Ovary (tissue), 10 donors: ENCODE measurements at places on chromosomes 3 and 15. TPM values are rescaled to one million over a fixed set of nuclear protein-coding genes. Genes with fewer than 3 reads are reported as not detected.

- no peaks in the 10 kb centered on the region for H3K36me3 ChIP-seq
- H3K4me1 ChIP-seq = peaks cover 7% of the 10 kb centered on the region
- no peaks in the 10 kb centered on the region for H3K27me3 ChIP-seq
- peak; percentile 11 for DNase-seq
Observed at GRCh38 chr3:46854555-46854991, 8.7 kb downstream of the MYL3 start.

GRCh38 chr15:81809543-81809942 lies 236.3 kb downstream of the MEX3B start:
- no peaks in the 10 kb centered on the region for H3K36me3 ChIP-seq
- H3K4me3 ChIP-seq = no peak overlapping the region
- H3K27me3 ChIP-seq = no peaks in the 10 kb centered on the region
- no peaks in the 10 kb centered on the region for H3K4me1 ChIP-seq

NUP210 gene
- 1.6 TPM for total RNA-seq

DNA sequence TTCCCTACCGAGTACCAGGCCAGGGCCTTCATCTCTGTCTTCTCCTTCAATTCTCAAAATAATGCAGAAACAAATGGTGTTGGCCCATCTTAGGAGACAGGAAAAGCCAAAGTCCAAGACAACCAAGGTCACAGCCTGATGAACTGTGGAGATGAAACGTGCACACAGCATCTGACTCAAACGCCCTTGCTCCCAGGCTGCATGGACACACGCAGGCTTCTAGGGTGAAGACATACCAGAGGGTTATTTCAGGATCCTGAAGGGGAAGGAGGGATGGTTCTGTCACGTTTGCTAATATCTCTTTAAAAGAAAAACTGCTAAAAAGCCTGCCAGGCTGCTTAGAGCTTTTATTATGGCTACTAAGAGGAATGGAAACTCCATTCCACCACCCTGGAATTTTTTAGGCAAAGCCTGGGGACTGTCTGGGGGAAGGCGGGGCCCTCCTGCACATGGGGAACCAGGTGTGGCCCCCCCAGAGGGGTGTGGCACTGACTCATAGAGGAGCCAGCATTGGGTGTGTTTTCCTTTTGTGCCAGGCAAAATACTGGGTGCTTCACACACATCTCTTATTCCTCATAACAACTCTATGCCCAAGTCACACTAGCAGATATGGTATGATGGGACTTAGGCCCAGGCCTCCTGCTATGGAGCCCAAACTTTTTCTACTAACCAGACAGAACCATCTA lies 62.9 kb downstream of the UMPS start:
- no peaks in the 10 kb centered on the region for H3K27me3 ChIP-seq
- H3K4me1 ChIP-seq = peaks cover 6% of the 10 kb centered on the region
- DNase-seq = no peak
- no peak overlapping the region for H3K4me3 ChIP-seq
- no peaks in the 10 kb centered on the region for H3K36me3 ChIP-seq
- H3K27ac ChIP-seq = no peak overlapping the region

LHFPL4 gene
- 0.51 TPM for total RNA-seq

GOLGA8T gene
- total RNA-seq = not detected

GRCh38 chr3:27633224-27633545 lies 88.9 kb downstream of the EOMES start:
- H3K27ac ChIP-seq = peak overlapping the region; percentile 76
- H3K36me3 ChIP-seq = no peaks in the 10 kb centered on the region
- DNase-seq = no peak
- peak overlapping the region; percentile 46 for H3K4me3 ChIP-seq
- H3K27me3 ChIP-seq = no peaks in the 10 kb centered on the region
- H3K4me1 ChIP-seq = no peaks in the 10 kb centered on the region

GRCh38 chr3:14550651-14551611 lies 10.8 kb upstream of the GRIP2 start:
- no peak overlapping the region for H3K27ac ChIP-seq
- no peaks in the 10 kb centered on the region for H3K36me3 ChIP-seq
- no peaks in the 10 kb centered on the region for H3K27me3 ChIP-seq
- no peak overlapping the region for H3K4me3 ChIP-seq
- peaks cover 6% of the 10 kb centered on the region for H3K4me1 ChIP-seq

DNA sequence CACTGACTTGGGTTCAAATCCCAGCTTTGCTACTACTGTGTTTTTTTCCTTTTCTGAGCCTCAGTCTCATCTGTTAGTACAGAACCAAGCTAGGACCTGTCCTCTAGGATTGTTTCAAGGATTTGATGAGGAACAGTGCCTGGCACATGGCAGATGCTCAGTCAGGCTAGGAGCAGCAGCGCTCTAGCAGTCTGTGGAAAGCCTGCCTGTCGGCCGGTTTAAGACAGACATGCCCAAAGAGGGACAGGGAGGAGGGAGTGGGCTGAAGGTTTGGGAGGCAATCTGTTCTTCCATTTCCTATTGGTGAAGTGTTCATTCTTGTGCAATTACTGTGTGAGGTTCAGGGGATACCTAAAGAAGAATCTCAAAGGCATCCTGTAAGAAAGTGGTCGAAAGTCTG lies 35.1 kb upstream of the RGMA start:
- no peaks in the 10 kb centered on the region for H3K36me3 ChIP-seq
- H3K27ac ChIP-seq = no peak overlapping the region
- no peak overlapping the region for H3K4me3 ChIP-seq
- H3K27me3 ChIP-seq = no peaks in the 10 kb centered on the region

DNA sequence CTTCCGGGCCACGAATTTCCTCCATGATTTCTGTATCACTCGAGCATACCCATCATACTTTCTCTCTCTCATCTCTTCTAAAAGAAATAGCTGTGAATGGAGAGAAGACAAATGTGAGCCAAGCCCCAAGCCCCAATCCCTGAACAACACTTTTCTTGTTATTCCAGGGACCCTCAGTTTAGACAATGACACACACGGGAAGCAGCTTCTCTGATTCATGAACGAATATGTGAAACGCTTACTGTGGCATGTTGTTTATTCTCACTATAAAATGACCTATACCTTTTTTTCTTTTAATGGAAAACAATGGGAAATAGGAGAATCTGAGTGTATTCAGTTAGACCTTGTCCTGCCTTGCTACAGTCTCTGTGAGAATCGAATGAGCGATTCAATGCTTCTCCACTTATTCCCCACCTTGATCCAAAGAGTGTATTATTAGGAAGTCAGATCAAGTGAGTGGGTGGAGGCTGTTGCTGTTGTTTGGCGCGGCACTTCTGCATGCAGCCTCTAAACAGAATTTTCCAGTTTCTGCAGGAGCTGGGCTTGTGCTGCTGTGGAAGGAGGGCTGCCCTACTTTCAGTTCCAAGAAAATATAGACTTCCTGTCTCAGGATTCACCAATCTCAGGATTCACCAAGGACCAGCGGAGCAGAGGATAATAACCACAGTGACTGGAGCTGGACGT lies 32.4 kb upstream of the LDHAL6B start:
- H3K4me3 ChIP-seq = no peak overlapping the region
- H3K27me3 ChIP-seq = no peaks in the 10 kb centered on the region
- H3K36me3 ChIP-seq = no peaks in the 10 kb centered on the region
- DNase-seq = no peak
- no peaks in the 10 kb centered on the region for H3K4me1 ChIP-seq

DNA sequence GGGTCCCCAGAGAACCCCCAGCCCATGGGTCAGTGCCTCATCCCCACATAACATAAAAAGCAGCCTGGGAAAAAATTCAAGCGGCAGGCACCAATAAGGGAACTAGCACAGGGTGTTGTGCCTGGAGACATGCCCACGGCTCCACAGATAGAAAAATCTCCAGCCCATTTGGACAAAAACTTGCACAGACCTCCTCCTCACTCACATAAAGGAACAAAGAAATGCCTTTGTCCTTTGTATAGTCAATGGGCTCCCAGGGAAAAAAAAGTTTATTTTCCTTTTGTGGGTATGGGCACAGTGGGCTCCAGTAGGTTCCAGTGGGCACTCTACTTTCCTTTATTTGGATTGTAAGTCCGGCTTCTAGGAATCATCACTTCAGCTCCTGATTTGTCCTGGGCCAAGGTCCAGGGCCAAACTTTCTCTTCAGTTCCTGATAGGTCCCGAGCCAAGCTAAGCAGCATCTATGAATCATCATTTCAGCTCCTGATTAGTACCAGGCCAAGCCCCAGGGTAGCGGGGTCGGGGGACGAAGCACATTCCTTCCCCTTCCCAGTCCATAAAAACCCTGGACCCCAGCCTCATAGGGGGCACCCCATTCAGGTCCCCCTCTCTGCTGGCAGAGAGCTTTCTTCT lies 1.6 kb upstream of the DNAH12 start:
- H3K27me3 ChIP-seq = no peaks in the 10 kb centered on the region
- H3K36me3 ChIP-seq = no peaks in the 10 kb centered on the region
- peaks cover 3% of the 10 kb centered on the region for H3K4me1 ChIP-seq
- H3K27ac ChIP-seq = no peak overlapping the region
- peak; percentile 43 for DNase-seq
- no peak overlapping the region for H3K4me3 ChIP-seq

STAC gene
- 0.84 TPM for total RNA-seq

GRCh38 chr3:134885877-134886621 lies 91.0 kb downstream of the EPHB1 start:
- H3K4me1 ChIP-seq = no peaks in the 10 kb centered on the region
- H3K27me3 ChIP-seq = no peaks in the 10 kb centered on the region
- H3K4me3 ChIP-seq = no peak overlapping the region
- DNase-seq = no peak
- H3K27ac ChIP-seq = no peak overlapping the region

- no peaks in the 10 kb centered on the region for H3K36me3 ChIP-seq
- DNase-seq = no peak
- no peaks in the 10 kb centered on the region for H3K27me3 ChIP-seq
- no peak overlapping the region for H3K27ac ChIP-seq
- peaks cover 14% of the 10 kb centered on the region for H3K4me1 ChIP-seq
- no peak overlapping the region for H3K4me3 ChIP-seq
Observed at GRCh38 chr3:71430941-71431552, 152.5 kb downstream of the FOXP1 start.

DNA sequence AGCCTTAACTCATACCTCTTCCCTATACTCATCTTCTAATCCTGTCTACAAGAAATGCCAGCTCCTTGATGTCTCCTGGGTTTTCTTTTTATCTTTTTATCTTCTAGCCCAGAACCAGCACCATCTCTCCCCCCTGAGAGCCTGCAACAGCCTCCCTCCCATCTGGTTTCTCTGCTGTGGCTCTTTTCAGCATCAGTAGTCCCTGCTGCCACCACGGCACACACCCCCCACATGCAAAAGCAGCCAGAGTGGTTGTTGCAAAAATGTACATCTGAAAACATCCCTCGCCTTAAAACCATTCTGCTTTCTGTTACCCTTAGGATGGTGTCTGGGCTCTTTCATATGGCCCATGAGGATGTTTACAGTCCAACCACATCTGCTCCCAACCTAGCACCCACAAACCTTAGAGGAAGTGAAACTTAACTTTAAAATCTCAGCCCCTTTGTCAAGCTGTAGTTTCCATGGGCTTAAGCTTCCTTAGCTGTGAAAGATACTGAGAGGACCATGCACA lies 775 bp downstream of the TTC21A start:
- no peak for DNase-seq
- peaks cover 4% of the 10 kb centered on the region for H3K4me1 ChIP-seq
- H3K4me3 ChIP-seq = peak overlapping the region; percentile 88

DNA sequence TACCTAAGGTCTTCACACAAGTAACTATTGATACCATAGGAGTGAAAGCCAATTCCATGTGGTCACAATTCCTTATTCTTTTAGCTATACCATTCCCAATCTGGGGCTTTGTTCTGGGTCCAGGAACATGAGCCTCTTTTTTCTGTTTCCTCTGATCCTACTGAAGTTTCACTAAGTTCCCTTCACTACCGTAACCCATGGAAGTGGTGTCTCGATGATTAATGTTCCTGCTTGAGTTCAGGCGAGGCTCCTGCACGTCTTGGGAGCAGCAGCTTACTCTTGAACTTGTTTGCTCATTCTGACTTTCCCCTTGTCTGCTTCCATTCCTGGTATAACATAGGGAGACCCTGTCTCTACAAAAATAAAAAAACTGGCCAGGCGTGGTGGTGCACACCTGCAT lies 23.6 kb downstream of the ZNF592 start:
- H3K27me3 ChIP-seq = no peaks in the 10 kb centered on the region
- H3K36me3 ChIP-seq = no peaks in the 10 kb centered on the region
- DNase-seq = no peak
- no peak overlapping the region for H3K27ac ChIP-seq
- peaks cover 3% of the 10 kb centered on the region for H3K4me1 ChIP-seq

FILIP1L gene
- 59.6 TPM for total RNA-seq

DNA sequence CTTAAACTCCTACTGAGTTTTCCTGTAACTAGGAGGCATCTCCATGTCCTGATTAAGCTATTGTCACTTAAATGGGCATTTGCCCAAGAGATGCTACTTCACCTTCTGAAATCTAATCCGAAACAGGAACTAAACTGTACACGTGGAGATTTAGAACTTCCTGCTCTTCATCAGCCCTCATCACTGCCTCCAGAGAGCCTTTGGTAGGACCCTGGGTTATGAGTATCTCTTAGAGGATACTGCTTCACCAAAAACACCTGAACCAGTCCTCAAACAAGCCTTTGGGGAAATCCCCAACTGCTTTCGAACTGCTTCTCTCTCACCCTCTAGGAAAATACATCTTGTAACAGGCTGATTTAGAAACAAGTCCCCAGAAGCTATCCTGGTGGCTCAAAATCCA lies 320.3 kb downstream of the GAP43 start:
- H3K36me3 ChIP-seq = no peaks in the 10 kb centered on the region
- H3K4me3 ChIP-seq = no peak overlapping the region
- no peak for DNase-seq
- no peaks in the 10 kb centered on the region for H3K4me1 ChIP-seq
- H3K27ac ChIP-seq = no peak overlapping the region

DNA sequence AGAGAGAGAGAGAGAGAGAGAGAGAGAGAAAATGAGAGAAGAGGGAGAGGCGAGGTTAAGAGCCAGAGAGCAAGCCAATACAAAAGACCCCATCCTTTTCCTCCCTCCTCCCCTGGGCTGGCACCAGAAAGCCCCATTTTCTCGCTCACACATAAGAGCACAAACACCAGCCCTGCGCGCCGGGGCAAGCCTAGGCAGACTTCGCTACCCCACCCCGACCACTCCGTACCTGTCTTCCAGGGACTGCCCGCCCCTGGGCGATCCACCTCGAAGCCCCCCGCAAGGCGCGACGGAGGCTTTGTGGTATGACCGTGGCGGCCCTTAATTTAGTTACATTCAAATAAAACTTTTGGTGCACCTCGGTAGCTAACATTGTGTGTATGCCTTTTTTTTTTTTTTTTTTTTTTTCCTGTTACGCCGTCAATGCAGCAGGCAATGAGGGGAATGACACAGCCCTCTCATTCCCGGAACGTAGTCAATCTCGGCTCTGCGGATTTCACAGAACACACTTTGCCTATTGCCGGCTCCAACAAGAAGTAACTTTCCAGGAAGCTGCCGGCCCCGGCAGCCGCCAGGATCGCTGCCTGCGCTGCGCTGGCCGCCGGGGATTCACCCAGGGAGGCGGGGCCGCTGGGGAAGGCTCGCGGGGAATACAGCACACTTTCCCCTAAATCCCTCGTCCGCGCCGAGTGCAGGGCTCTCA lies 7.7 kb downstream of the BCL6 start:
- peak overlapping the region; percentile 88 for H3K4me3 ChIP-seq
- no peaks in the 10 kb centered on the region for H3K27me3 ChIP-seq
- H3K36me3 ChIP-seq = no peaks in the 10 kb centered on the region
- peak; percentile 82 for DNase-seq
- H3K27ac ChIP-seq = peak overlapping the region; percentile 84
- H3K4me1 ChIP-seq = peaks cover 7% of the 10 kb centered on the region

CHL1 gene
- 42.2 TPM for total RNA-seq

- peaks cover 11% of the 10 kb centered on the region for H3K4me1 ChIP-seq
- no peaks in the 10 kb centered on the region for H3K36me3 ChIP-seq
- no peak for DNase-seq
- H3K4me3 ChIP-seq = no peak overlapping the region
- H3K27me3 ChIP-seq = no peaks in the 10 kb centered on the region
Observed at GRCh38 chr3:112811917-112812660, 34.6 kb downstream of the CD200R1L start.

GRCh38 chr15:56052395-56053045 lies 59.1 kb upstream of the NEDD4 start:
- H3K36me3 ChIP-seq = no peaks in the 10 kb centered on the region
- no peaks in the 10 kb centered on the region for H3K27me3 ChIP-seq
- no peak for DNase-seq
- no peak overlapping the region for H3K4me3 ChIP-seq

NLGN1 gene
- total RNA-seq = 6.6 TPM
